ENCODE measurements at places on chromosomes 6 and 20. TPM values are rescaled to one million over a fixed set of nuclear protein-coding genes. Genes with fewer than 3 reads are reported as not detected.

The RAET1L gene
- total RNA-seq: not detected

GRCh38 chr20:25532015-25532751 lies 53.1 kb downstream of the NINL start:
- H3K27me3 ChIP-seq: no peaks in the 10 kb centered on the region
- no peak overlapping the region for H3K4me3 ChIP-seq
- peaks cover 5% of the 10 kb centered on the region for H3K36me3 ChIP-seq
- H3K4me1 ChIP-seq: no peaks in the 10 kb centered on the region
- H3K27ac ChIP-seq: no peak overlapping the region
- no peak for DNase-seq

DNA sequence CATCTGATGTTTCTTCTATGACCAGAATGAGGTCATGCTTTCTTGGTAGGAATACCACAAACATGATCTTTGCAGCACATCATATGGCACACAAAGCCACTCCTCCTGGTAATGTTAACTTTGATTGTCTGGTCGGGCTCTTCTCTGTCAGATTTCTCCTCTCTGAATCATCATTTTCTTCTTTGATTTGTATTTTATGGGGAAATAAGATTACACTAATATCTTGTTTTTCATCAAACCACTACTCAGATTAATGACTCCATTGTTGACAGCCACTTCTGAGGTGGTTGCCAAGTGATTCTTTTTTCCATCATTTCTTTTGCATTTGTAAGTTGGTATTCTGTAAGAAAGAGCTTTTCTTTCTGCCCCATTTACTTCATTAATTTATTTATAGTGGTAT lies 29.5 kb downstream of the TRMT11 start:
- H3K4me1 ChIP-seq: no peaks in the 10 kb centered on the region
- H3K27me3 ChIP-seq: no peaks in the 10 kb centered on the region
- H3K4me3 ChIP-seq: no peak overlapping the region

GRCh38 chr6:169247991-169248390 lies 5.7 kb downstream of the THBS2 start:
- H3K4me3 ChIP-seq: no peak overlapping the region
- no peak overlapping the region for H3K27ac ChIP-seq
- DNase-seq: no peak

The NT5E gene
- total RNA-seq: 1.4 TPM

GRCh38 chr6:18016133-18016532 lies 28.7 kb upstream of the KIF13A start:
- no peak overlapping the region for H3K27ac ChIP-seq
- H3K4me3 ChIP-seq: no peak overlapping the region
- peaks cover 7% of the 10 kb centered on the region for H3K27me3 ChIP-seq

The GRM1 gene
- total RNA-seq: not detected

The JPH2 gene
- not detected for total RNA-seq

DNA sequence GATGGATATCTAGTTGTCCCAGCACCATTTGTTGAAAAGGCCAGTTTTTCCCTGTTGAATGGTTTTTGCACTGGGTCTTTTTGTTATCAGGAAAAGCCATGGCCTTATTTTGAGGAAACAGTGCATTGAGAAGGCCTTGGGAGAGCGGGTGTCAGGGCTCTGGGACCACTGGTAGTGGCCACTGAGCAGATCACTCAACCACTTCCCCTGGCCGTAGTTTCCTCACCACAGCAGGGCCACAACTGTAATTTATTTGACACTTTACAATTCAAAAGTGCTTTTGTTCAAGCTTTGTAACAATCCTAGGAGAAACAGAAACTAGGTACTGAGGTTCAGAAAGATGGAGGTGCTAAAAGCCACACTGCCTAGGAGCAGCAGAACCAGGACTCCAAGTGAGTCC lies 281.8 kb downstream of the GMDS start:
- H3K27ac ChIP-seq: no peak overlapping the region
- H3K4me1 ChIP-seq: no peaks in the 10 kb centered on the region
- no peak for DNase-seq
- no peak overlapping the region for H3K4me3 ChIP-seq
- peaks cover 14% of the 10 kb centered on the region for H3K36me3 ChIP-seq

DNA sequence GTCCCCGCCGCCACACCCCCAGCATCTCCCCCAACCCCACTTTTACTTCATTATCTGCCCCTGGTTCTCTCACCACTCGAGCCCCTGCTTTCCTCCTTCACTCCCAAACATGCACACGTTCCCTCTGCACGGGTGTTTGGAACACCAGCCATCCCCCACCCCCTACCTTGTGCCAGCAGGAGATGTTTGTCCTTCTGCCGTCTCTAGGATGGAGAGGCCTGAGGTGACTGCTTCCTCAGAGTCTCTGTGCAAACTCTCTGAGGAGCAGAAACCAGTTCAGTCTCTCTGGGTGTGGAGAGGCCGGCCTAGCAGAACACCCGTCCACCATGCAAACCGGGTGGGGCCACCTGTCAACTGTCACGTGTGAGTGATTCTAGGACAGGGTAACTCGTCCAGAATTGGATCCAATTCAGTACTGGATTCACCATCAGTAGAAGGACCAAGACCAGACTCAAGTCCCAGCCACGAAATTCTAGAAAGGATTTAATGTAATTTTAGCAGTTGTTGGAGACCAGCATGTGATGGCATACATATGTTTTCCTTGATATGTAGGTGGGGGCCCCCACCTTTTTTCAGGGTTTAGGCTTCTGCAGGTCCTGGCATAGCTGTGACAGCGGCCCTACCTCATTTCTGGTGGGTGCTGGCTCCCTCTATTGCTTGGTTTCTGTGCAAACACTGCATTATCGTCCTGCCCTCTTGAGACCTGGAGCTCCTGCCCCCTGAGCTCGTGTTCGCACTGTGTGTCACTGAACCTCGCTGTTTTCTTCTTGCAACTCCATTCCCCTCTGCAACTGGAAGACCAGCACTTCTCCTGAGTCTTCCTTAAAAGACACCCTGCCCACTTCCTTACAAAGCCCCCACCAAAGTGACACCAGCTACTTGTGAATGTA lies at the start of gene RAET1E:
TSS of gene RAET1E (minus strand) at position 259 of the 890 bp plus-strand sequence. CDS start 7,212 bp downstream, outside the sequence.
- peaks cover 12% of the 10 kb centered on the region for H3K4me1 ChIP-seq
- no peak for DNase-seq
- H3K27me3 ChIP-seq: peaks cover 3% of the 10 kb centered on the region

The HDAC2 gene
- total RNA-seq: 82.3 TPM

GRCh38 chr6:3765415-3765814 lies 13.9 kb upstream of the PXDC1 start:
- no peak overlapping the region for H3K27ac ChIP-seq
- H3K36me3 ChIP-seq: no peaks in the 10 kb centered on the region
- H3K4me3 ChIP-seq: no peak overlapping the region
- peaks cover 26% of the 10 kb centered on the region for H3K27me3 ChIP-seq

Measured in activated naive CD4-positive, alpha-beta T cell treated with anti-CD3 and anti-CD28 coated beads for 36 hours (primary cell).